ENCODE measurements at places on chromosomes 1 and 21.

DNA sequence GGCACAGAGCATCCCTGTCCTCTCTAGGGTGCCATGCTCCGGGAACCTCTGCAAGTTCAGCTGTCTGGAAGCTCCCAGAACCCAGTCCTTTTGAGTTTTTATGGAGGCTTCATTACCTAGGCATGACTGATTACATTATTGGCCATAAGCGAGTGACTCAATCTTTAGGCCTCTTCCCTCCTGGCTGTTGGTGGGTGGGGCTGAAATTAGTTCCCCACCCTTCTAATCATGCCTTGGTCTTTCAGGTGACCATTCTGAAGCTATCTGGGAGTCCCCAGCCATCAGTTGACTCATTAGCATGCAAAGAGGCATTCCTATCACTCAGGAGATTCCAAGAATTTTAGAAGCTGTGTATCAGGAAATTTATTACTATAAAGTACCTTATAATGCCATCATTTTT, 46.6 kb downstream of the WLS start:
- DNase-seq, result no peak

- no peak for DNase-seq
These were observed 3.5 kb downstream of the GAS5 start for GRCh38 chr1:173864179-173864867.

DNA sequence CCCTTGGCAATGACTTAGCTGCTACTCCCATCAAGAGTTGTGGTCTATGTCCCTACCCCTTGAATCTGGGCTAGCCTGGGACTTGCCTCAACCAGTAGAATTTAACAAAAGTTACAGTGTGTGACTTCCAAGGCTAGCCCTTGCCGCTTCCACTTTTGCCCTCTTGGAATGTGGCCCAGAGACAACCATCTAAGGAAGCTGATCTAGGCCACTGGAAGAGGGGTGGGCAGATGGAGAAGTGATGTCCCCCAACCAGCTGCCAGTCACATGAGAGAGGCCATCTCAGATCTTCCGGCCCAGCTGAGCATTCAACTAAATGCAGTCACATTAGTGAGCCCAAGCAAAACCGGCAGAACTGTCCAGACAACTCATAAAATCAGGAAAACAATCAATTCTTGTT, 115.1 kb downstream of the TOMM20 start:
- DNase-seq, result no peak

GRCh38 chr1:51281807-51282206, 45.7 kb downstream of the RNF11 start:
- DNase-seq, result no peak

GRCh38 chr1:107359472-107360241, 218.8 kb downstream of the NTNG1 start:
- DNase-seq, result no peak

DNA sequence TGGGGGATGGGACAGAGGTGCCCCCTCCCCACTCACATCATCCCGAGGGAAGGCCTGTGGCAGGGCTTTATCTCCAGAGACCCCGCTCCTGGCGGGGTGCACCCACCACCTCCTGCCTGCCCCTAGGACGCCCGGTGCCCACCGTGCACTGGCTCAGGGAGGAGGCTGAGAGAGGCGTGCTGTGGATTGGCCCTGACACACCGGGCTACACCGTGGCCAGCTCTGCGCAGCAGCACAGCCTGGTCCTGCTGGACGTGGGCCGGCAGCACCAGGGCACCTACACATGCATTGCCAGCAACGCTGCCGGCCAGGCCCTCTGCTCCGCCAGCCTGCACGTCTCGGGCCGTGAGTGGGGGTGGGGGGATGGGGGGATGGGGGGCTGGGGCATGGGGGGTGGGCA, 71.7 kb downstream of the TRIM11 start:
- no peak for DNase-seq

DNA sequence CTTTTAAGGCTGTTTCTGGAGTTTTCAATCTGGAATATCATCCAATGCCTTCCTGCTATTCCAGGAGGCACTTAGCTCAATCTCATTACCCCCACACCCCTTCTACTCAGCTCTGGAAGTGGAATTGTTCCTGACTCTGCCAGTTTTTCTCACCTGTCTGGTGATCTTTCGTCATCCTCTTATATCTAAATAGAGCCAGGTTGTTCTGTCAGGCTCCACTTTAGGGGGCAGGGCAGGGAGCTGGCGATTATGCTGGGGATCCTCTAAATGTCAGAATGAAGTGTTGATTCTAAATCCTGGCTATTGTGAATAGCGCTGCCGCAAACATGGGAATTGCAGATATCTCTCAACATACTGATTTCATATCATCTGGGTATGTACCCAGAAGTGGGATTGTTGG, 63.6 kb upstream of the ETV3 start:
- DNase-seq, result no peak
